ENCODE measurements at places on chromosomes 3 and 15. TPM values are rescaled to one million over a fixed set of nuclear protein-coding genes. Genes with fewer than 3 reads are reported as not detected.

The TUSC7 gene
- total RNA-seq = under 0.01 TPM

The CFAP92 gene
- not detected for total RNA-seq

The P2RY1 gene
- 0.30 TPM for total RNA-seq

The SPTBN5 gene
- total RNA-seq = 7.0 TPM

The PRTG gene
- 2.9 TPM for total RNA-seq

Measured in epithelial cell of umbilical artery (primary cell).